ENCODE measurements at places on chromosomes 3 and 15.
A peak's percentile ranks its signal among the peaks of the same experiment; 100 is the strongest.

DNA sequence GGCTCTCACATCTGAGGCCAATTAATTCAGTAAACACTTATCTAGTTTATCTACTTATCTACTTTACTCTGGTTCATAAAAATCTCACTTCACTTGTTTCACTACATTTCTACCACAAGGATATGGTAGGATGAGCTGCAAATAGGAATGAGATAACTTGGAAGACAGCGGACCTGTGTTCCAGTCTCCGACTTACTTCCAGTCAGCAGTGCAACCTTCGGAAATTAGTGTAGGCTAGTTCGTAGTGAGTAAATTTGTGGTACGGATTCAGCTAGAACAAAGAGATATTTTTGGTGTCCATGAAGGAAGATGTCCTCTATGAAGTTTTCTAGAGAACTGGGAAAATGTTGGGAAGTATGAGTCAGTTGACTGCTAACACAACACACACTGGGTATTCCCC, 66.3 kb downstream of the TPRG1 start:
- DNase-seq, result no peak

DNA sequence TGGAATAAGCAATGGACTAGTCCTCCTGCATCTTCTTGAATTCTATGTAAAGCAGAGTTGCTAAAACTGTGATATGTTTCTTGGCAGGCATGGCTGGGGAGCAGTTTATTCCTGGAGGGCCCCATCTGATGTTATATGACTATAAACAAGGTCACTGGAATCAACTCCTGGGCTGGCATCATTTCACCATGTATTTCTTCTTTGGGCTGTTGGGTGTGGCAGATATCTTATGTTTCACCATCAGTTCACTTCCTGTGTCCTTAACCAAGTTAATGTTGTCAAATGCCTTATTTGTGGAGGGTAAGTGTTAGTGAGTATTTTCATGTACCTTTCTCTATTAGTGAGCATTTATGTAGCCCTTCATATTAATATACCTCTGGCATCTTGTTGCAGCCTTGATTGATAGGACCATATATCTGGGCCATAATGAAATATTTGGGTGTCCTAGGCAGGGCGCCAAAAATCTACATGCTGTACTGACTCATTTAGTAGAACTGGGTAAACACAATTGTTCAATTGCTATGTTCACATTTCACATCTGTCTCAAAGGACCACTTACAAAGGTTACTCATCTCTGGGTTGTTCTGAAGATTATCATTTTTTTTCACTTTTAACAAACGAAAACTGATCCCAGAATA, 52.6 kb upstream of the ADGRG7 start:
- no peak for DNase-seq

DNA sequence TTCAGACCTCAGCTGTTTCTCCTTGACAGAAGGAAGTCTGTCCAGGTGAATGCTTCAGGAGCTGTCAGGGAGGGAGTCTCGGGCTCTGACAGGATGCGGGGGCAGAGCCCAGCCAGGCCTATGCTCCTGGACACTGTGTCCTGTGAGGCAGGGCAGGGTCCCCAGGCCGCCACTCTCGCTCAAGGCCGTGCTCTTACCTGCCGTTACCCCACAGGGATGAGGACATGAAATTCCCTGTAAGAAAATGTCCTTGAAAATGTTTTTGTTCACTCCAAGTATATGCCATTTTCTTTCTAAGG, 63.9 kb downstream of the BOC start:
- DNase-seq, result no peak

- peak; percentile 65 for DNase-seq
Measured at GRCh38 chr15:67080900-67081431, 15.6 kb downstream of the SMAD3 start.

- DNase-seq, result no peak
Measured at GRCh38 chr3:53888232-53888631, 3.4 kb downstream of the SELENOK start.

GRCh38 chr3:112605285-112605684, 35.7 kb downstream of the CCDC80 start:
- DNase-seq, result no peak

GRCh38 chr3:116001151-116001621, 377.9 kb downstream of the GAP43 start:
- DNase-seq, result no peak

- no peak for DNase-seq
Measured at GRCh38 chr3:10317311-10317960, 3.5 kb downstream of the SEC13 start.

DNA sequence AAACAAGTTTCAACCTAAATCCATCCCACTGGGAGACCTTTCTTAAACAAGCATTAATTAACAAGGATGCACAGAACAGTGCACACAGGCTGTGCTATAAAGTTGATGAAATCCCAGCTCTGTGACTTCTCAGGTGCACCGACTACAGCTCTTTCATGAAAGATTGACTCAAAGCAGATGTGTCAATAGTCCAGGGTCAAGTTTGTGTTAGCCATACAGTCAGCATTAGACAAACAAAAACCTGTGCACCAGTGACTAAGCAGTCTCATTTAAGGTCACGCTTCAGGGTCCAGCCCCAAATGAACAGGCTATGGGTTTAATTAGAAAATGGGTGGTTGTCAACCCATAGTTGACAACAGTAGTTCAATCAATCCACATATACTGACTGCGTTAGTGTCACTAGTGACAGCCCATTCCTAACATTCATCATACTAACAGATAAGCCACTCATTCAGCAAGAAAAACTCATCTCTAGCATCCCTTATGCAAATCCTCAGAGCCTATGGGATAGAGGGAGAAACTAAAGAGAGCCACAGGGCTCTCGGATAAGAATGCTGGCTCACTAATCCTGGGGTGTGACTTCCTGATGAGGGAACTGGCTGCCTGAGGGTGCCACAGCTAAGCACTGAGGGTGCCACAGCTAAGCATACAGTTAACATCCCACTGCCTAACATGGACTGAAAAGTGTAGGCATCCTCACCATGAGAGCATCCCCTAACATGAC, 84.1 kb downstream of the WNT5A start:
- no peak for DNase-seq

DNA sequence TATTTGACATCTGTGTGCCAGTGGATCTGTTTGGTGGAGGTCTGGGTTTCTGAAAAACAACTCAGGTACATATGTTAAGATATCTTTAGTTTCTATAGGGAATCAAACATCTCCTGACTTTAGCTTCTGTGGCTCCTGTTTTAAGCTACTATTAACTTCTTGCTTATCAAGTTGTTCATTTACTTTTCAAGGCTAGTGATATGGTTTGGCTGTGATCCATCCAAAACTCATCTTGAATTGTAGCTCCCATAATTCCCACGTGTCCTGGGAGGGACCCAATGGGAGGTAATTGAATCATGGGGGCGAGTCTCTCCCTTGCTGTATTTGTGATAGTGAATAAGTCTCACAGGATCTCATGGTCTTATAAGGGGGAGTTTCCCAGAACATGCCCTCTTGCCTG, 41.4 kb downstream of the ZNF860 start:
- no peak for DNase-seq

DNA sequence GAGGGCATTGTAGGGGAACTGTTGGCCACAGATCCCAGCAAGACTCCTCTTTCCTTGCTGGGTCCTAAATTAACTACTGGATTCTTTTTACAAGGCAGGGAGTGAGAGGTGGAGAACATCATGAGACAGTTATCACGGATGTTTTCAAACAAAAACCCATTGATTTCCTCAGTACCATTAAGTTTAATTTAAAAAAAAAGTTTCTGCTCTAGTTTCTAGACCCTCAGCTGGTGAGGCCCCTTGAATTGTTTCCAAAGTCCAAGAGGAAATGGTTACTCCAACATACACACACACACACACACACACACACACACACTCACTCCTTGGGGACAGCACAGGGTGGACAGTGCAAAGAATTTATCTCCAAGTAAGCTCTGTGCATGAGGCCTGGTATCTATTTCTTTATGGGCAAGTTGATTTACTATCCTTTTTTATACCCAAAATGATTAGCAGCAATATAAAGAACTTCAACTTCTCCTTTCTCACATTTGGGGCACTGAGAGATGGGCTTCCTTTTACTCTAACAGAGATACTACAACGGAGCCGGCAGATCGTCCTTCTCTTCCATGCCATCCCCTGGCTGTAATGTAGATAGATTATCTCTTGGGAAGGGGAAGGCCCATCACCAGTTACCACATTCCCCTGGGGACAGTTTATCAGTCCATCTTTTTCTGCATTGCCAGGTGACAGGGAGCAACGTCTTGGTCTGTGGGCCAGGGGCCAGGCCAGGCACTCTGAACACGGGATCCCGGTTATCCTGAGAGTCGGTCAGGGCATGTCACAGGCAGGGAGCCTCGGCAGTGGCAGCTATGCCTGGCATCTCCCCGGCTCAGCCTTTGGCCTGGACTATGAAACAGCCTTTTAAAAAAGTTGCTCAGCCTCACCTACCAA, 54.7 kb downstream of the CORO2B start:
- DNase-seq, result no peak

GRCh38 chr3:154690413-154690812, 260.4 kb upstream of the GPR149 start:
- DNase-seq, result no peak

GRCh38 chr15:56532721-56533460, 68.0 kb upstream of the MNS1 start:
- DNase-seq, result no peak

DNA sequence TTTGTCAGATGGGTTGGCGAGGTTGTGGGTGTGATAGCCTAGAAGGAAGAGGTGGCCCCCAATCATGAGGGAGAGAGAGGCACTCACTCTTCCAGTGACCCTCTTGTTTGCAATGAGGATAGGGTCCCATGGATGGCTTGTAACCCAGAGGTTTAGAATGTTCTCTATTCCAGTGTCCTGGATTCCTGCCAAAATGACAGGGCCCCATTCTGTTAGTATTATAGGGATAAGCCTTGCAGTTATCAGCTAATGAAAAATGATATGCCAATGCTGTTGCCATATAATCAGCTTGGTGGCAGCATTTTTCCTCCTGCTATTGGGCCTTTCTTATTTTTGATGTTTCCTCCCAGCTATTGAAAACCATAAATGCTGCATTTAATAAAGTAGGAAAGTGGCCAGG, 23.3 kb upstream of the SENP7 start:
- DNase-seq, result no peak
